Activated CD4-positive, alpha-beta T cell treated with anti-CD3 and anti-CD28 coated beads, Interleukin-2, amount 10 ng/mL, durations not matched to agents 24 days and 14 days (primary cell): ENCODE measurements at places on chromosomes 3 and 15. TPM values are rescaled to one million over a fixed set of nuclear protein-coding genes. Genes with fewer than 3 reads are reported as not detected.
A peak's percentile ranks its signal among the peaks of the same experiment; 100 is the strongest.

DNA sequence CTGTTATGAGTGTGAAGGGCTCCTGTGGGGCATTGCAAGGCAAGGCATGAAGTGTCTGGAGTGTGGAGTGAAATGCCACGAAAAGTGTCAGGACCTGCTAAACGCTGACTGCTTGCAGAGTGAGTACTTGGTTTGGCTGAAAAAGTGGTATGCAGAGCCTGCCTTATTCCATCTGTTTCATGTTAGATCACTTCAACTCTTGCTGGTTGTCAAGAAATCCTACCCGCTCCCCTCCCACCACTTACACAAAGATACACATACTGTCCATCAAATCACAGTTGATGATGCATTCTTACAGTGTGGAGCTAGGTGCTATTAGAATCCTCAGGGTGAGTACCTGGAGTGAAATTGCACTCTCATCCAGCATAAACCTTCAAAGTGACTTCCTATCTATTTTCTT, 272.1 kb downstream of the UNC13C start:
- H3K36me3 ChIP-seq = no peaks in the 10 kb centered on the region
- H3K4me1 ChIP-seq = no peaks in the 10 kb centered on the region
- no peaks in the 10 kb centered on the region for H3K27me3 ChIP-seq
- H3K27ac ChIP-seq = no peak overlapping the region
- no peak overlapping the region for H3K4me3 ChIP-seq

- no peak overlapping the region for H3K27ac ChIP-seq
- DNase-seq = peak; percentile 80
- H3K27me3 ChIP-seq = peaks cover 21% of the 10 kb centered on the region
- no peak overlapping the region for H3K4me3 ChIP-seq
- no peaks in the 10 kb centered on the region for H3K36me3 ChIP-seq
- peaks cover 8% of the 10 kb centered on the region for H3K4me1 ChIP-seq
Observed at GRCh38 chr3:100634493-100635272, 25.3 kb downstream of the ADGRG7 start.

GRCh38 chr15:81886080-81886479, 159.7 kb downstream of the MEX3B start:
- no peak for DNase-seq
- H3K4me3 ChIP-seq = no peak overlapping the region
- H3K27me3 ChIP-seq = peaks cover 7% of the 10 kb centered on the region
- no peak overlapping the region for H3K27ac ChIP-seq

DNA sequence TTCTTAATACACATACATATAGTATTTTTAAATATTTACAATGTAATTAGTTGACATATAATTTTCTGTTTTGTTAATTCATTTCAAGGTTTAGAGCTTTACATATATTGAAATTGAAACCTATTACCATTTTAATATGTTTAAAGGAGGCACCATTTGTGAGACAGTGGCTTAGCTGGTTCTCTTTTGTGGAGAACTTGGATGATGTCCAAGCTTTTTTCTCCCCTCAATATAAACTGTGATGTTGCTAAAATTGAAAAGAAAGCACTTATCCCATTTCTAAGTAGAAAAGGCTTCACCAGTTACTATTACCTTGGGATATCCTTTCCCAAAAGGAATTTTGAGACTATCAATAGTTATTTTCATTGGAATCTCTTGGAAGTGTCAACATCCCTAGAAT, 707.2 kb downstream of the NTRK3 start:
- DNase-seq = no peak
- H3K4me3 ChIP-seq = no peak overlapping the region
- no peaks in the 10 kb centered on the region for H3K4me1 ChIP-seq
- no peaks in the 10 kb centered on the region for H3K27me3 ChIP-seq

DNA sequence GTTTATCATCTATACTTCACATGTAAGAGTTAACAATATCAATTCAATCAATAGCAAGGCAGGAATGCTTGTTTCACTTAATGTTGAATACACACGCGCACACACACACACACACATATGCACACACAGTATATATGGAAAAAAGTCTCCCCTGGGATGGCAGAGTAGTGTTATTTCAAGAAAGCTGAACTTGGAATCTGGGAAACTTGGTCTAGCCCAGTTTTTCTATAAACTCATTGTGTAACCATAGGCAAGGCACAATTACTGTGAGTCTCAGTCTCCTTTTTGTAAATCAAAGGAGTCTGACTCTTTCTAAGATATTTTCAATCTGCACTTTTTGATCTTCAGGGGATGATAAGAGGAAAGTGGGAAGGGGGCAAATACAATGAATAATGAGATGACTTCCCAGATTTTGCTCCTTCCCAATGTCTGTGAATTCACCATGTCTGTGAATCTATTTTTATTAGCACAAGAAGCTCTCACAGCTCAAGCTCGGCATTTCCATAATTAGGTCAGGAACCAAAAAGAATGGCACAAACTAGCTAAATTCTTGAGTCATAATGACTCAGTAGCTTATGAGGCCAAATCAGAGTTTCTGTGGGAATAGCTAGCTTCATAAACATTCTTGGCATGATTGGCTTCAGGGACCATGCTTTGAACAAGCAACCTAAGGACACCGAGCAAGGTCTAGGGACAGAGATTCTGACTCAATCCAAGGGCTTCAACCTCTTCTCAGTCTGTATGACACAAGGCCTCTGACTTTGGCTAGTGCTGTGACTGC, 227.4 kb upstream of the DCBLD2 start:
- no peaks in the 10 kb centered on the region for H3K27me3 ChIP-seq
- no peak for DNase-seq
- no peak overlapping the region for H3K4me3 ChIP-seq
- H3K27ac ChIP-seq = no peak overlapping the region

DNA sequence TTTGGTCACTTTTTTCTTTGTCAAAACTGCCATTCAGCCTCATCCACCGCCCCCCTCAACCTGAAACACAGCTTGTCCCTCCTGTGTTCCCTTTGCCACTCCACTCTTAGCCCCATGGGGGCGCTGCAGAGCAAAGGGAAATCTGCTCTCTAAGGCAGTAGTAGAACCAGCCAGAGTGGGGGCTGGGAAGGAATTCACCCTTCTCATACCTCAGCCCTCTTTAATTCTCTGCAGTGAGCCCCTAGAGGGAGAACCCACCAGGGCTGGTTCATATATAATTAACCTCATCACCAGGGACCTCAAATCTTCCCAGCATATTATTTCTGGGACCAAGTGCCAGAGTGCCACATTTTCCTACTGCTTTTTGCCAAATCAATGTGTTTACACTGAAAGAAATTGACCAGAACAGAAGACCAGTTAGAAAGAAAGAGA, 2.8 kb upstream of the BCL6 start:
- peaks cover 13% of the 10 kb centered on the region for H3K36me3 ChIP-seq
- peaks cover 62% of the 10 kb centered on the region for H3K4me1 ChIP-seq
- H3K27ac ChIP-seq = peak overlapping the region; percentile 99

- H3K27me3 ChIP-seq = peaks cover 4% of the 10 kb centered on the region
- DNase-seq = no peak
- H3K4me1 ChIP-seq = no peaks in the 10 kb centered on the region
- no peak overlapping the region for H3K27ac ChIP-seq
- H3K4me3 ChIP-seq = no peak overlapping the region
Observed at GRCh38 chr3:150083655-150084042, 113.0 kb upstream of the PFN2 start.

DNA sequence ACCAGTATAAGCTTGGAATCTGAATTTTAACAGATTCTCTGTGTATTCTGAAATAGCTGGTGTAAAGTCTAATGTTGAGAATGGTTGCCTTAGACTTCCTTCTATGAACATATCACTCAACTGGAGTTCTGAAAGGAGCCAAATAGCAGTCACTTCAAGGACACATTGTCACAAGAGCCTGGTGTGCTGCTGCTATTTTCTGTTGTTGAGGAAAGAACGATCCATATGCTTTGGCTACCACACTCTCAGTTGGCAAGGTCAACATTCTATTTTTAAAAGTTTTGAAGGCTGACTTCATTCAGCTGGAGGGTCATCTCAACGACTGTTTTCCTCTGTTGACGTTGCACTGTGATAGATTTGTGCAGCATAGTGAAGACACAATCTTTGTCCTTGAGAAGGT, 248.7 kb downstream of the TUSC7 start:
- H3K36me3 ChIP-seq = no peaks in the 10 kb centered on the region
- no peak overlapping the region for H3K27ac ChIP-seq

DNA sequence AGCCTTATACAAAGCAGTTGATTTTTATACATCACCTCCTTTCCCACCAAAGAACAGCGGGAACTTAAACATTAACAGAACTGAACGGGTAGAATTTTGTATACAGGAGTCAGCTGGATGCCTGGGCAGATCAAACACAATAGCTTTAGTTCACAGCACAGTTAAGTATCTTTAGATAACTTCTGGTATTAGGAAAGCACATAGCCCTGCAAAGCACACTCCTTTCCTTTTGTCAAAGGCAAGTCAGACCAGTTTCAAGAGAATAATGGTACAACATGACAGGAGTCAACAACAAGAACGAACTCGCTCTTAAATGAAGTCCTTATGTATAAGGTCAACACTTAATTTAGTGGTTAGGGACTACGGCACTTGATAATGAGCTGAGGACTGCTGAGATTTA, 26.3 kb downstream of the ABCC5 start:
- peaks cover 14% of the 10 kb centered on the region for H3K36me3 ChIP-seq
- H3K4me1 ChIP-seq = peaks cover 4% of the 10 kb centered on the region
- DNase-seq = no peak
- no peaks in the 10 kb centered on the region for H3K27me3 ChIP-seq
- no peak overlapping the region for H3K4me3 ChIP-seq

- no peak overlapping the region for H3K27ac ChIP-seq
- no peaks in the 10 kb centered on the region for H3K4me1 ChIP-seq
- H3K4me3 ChIP-seq = no peak overlapping the region
Observed at GRCh38 chr3:138389841-138390581, 41.6 kb downstream of the MRAS start.

GRCh38 chr15:79086814-79087213, 3.8 kb downstream of the RASGRF1 start:
- H3K27ac ChIP-seq = no peak overlapping the region
- H3K36me3 ChIP-seq = no peaks in the 10 kb centered on the region
- H3K27me3 ChIP-seq = peaks cover 38% of the 10 kb centered on the region
- peaks cover 5% of the 10 kb centered on the region for H3K4me1 ChIP-seq

GRCh38 chr3:196079682-196080081, 2.2 kb downstream of the TFRC start:
- peaks cover 35% of the 10 kb centered on the region for H3K4me1 ChIP-seq
- peak overlapping the region; percentile 89 for H3K4me3 ChIP-seq
- DNase-seq = no peak
- peak overlapping the region; percentile 92 for H3K27ac ChIP-seq
- H3K27me3 ChIP-seq = no peaks in the 10 kb centered on the region
- peaks cover 46% of the 10 kb centered on the region for H3K36me3 ChIP-seq

- H3K27me3 ChIP-seq = peaks cover 3% of the 10 kb centered on the region
- H3K4me3 ChIP-seq = no peak overlapping the region
Observed at GRCh38 chr15:88300861-88301260, 44.3 kb upstream of the NTRK3 start.

GRCh38 chr15:31606194-31606669, 279.6 kb downstream of the KLF13 start:
- peaks cover 1% of the 10 kb centered on the region for H3K4me1 ChIP-seq
- peaks cover 13% of the 10 kb centered on the region for H3K27me3 ChIP-seq
- no peak for DNase-seq
- no peak overlapping the region for H3K4me3 ChIP-seq

- no peak overlapping the region for H3K27ac ChIP-seq
- no peak for DNase-seq
- H3K4me3 ChIP-seq = no peak overlapping the region
Observed at GRCh38 chr3:153343988-153344782, 182.2 kb downstream of the RAP2B start.

DNA sequence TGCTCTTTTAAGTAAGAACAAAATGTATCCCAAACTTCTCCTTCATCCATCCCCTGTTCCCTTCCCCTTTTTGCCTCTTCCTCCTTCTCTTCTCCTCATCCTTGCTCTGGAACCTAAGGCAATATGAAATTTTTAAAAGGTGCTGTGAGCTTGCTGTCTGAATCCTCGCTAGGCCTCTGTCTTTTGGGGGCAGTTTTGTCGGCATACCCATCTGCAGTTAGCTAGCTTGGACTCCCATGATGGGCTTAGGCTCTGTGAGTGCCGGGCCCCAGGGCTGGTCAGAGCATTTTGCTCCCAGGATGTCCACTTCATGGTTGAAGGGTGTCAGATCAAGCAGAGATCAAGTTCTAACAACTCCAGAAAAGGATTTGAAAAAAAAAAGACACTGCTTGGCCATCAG, 18.6 kb downstream of the ZIC1 start:
- no peaks in the 10 kb centered on the region for H3K4me1 ChIP-seq
- H3K27ac ChIP-seq = no peak overlapping the region
- no peak for DNase-seq
- H3K27me3 ChIP-seq = peaks cover 20% of the 10 kb centered on the region

GRCh38 chr15:67779549-67780111, 45.7 kb upstream of the SKOR1 start:
- no peak overlapping the region for H3K4me3 ChIP-seq
- no peak for DNase-seq
- no peak overlapping the region for H3K27ac ChIP-seq
- H3K36me3 ChIP-seq = peaks cover 3% of the 10 kb centered on the region
- peaks cover 14% of the 10 kb centered on the region for H3K4me1 ChIP-seq

GRCh38 chr3:143951351-143951971, 20.2 kb upstream of the DIPK2A start:
- no peaks in the 10 kb centered on the region for H3K36me3 ChIP-seq
- no peak overlapping the region for H3K27ac ChIP-seq
- peaks cover 1% of the 10 kb centered on the region for H3K4me1 ChIP-seq
- H3K4me3 ChIP-seq = no peak overlapping the region
- peaks cover 16% of the 10 kb centered on the region for H3K27me3 ChIP-seq
- DNase-seq = peak; percentile 75

- H3K4me3 ChIP-seq = no peak overlapping the region
- no peak overlapping the region for H3K27ac ChIP-seq
- H3K36me3 ChIP-seq = no peaks in the 10 kb centered on the region
- H3K27me3 ChIP-seq = no peaks in the 10 kb centered on the region
Observed at GRCh38 chr3:159263750-159264553, 462.1 kb downstream of the MFSD1 start.

DNA sequence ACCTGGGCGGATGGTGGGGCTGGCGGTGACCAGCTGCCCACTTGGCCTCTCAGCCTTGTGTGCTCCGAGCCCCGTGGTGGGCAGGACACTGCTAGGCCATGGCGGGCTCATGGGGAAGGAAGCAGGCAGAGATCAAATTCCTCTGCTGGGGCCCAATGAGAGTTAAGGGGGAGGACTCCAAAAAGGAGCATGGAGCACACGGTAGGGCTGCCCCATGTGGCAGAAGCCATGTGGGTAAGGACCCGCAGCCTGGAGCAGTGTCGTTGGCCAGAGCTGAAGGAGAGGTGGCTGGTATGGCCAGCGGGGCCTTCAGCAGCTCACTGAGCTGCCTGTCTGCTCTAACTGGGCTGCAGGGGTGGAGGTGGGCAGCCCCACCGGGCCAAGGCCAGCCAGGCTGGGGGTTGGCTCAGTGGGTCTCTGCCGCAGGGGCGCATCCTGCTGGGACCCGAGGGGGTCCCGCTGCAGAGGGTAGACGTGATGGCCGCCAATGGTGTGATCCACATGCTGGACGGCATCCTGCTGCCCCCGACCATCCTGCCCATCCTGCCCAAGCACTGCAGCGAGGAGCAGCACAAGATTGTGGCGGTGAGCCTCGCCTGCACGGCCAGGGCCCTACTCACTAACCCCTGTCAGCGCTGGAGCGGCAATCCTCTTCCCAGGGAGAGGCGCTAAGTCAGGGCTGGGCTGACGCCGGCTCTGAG, 11.3 kb downstream of the STAB1 start:
- no peaks in the 10 kb centered on the region for H3K4me1 ChIP-seq
- H3K36me3 ChIP-seq = no peaks in the 10 kb centered on the region
- no peak for DNase-seq
- no peak overlapping the region for H3K27ac ChIP-seq

RARB gene
- not detected in 2 replicates for total RNA-seq

CPLX3 gene
- total RNA-seq = 0.09 TPM in 2 replicates

PRR20G gene
- total RNA-seq = not detected in 2 replicates

ARID3B gene
- 31.1 and 33.9 TPM in 2 replicates for total RNA-seq

MESP1 gene
- 5.6 and 7.3 TPM in 2 replicates for total RNA-seq

ACTR8 gene
- 44.5 and 46.7 TPM in 2 replicates for total RNA-seq

MCF2L2 gene
- 4.2 and 4.8 TPM in 2 replicates for total RNA-seq

CEP19 gene
- 3.9 and 4.0 TPM in 2 replicates for total RNA-seq

GOLGA6L4 gene
- total RNA-seq = 1.1 and 1.7 TPM in 2 replicates

SH2D7 gene
- total RNA-seq = not detected in 2 replicates

GABRG3 gene
- total RNA-seq = not detected in 2 replicates

TIMP4 gene
- 0.19 and 0.33 TPM in 2 replicates for total RNA-seq
